ENCODE measurements at places on chromosomes 2 and 18. TPM values are rescaled to one million over a fixed set of nuclear protein-coding genes. Genes with fewer than 3 reads are reported as not detected.

Gene GPC1
- 20.0 TPM for total RNA-seq

- DNase-seq = peak; percentile 39
These were observed 54.4 kb downstream of the STK39 start for GRCh38 chr2:168192839-168193616.

GRCh38 chr18:74353169-74353775 is 37.6 kb downstream of the C18orf63 start:
- peak; percentile 49 for DNase-seq

- no peak for DNase-seq
These were observed 11.8 kb upstream of the GNLY start for GRCh38 chr2:85682378-85682777.

GRCh38 chr2:206982360-206982955 is 43.1 kb downstream of the CPO start:
- DNase-seq = no peak

Data from left colon (tissue), 2 donors.